ENCODE measurements at places on chromosomes 2 and 18.

- no peak for DNase-seq
These were observed 563.4 kb downstream of the XIRP2 start for GRCh38 chr2:167451496-167452289.

GRCh38 chr2:28071221-28071620 is 180.7 kb downstream of the BABAM2 start:
- no peak for DNase-seq

- no peak for DNase-seq
These were observed 100.2 kb downstream of the SH3RF3 start for GRCh38 chr2:109229094-109229675.

GRCh38 chr2:120423167-120423943 is 77.4 kb downstream of the INHBB start:
- DNase-seq, result no peak

DNA sequence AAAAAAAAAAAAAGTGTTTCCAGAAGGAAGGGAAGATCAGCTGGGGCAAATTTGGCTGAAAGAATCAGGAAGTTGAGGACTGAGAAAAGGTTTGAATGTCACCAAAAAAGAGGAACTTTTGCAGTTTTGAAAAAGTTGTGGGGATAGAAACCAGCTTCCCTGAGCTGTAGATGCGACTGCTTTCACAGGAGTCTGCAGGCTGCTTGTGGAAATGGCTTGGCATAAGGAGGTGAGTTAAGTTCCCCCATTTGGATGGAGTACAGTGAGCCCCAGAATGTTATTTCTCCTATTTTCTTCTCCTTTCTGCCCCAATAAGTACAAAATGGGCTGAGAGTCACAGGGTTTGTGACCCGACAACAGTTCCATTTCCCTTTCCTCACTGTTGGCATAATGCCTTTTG is 16.5 kb upstream of the ME2 start:
- DNase-seq, result no peak

DNA sequence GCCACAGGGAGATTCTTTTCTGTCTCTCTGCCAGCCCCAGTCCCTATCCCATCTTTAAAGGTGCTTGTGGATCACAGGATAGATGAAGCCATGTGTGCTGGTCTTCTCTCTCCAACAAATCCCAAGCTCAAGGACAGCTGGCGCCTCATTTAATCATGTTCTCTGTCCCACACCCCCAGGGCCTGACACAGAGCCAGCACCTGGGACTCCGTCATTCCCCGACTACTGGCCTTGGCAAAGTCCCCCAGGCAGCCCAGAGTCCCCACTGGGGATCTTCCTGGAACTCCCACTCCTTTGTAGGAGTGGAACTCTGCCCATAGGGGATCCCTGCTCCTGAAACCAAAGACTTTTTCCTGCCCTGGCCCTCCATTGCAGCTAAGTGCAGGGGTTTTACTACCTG is 60.8 kb downstream of the MTHFD2 start:
- DNase-seq, result no peak

- DNase-seq, result no peak
These were observed 5.0 kb upstream of the GYPC start for GRCh38 chr2:126650994-126651393.

DNA sequence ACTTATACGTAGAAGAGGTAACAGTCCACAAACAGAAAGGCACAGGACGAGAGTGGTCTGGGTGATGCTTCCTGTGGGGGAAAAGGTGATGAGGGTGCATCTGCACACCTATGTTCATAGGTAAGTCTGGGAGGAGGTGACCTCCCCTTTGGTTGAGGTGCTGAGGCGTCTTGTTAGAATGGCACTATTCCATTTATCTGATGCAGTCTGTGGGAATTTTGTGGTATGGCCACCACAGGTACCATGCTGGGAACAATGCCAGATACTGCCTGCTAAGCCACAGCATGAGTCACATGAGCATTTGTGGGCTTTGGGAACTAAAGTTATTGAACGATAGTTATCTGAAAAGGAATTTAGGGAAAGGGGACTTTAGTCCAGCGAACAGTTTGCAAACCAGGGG is 27.9 kb downstream of the IL37 start:
- DNase-seq, result no peak

DNA sequence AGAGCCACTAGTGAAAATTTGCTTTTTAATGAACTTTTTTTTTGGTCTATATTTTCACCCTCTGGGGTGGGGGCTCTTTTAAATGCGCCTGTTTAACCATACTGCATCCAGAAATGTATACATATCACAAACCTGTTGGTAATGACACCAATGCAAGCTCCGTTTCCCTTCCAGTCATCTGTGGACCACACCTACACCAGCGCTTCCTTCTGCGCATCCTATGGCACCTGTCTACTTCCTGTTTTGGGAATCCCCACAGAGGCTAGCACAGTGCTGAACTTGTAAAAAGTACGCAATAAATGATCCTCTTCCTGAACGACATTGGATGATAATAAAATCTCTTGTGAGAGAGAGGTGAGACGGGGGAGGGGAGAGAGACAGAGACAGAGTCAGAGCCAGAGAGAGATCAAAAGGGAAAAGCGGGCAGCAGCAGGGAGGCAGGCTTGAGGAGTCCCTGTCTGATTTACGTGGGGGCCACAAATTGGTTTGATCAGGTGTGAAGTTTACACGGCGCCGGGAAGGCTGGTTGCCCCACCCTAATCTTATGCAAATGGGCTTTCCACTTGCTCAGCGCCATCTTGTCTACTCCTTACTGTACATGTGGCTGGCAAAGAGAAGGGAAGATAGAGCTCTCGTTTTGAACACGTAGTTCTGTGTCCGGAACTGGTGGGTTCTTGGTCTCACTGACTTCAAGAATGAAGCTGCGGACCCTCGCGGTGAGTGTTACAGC is 38.1 kb upstream of the SLC38A11 start:
- DNase-seq, result no peak

- DNase-seq, result no peak
These were observed 1.2 kb downstream of the SLC35F5 start for GRCh38 chr2:113755035-113755834.

DNA sequence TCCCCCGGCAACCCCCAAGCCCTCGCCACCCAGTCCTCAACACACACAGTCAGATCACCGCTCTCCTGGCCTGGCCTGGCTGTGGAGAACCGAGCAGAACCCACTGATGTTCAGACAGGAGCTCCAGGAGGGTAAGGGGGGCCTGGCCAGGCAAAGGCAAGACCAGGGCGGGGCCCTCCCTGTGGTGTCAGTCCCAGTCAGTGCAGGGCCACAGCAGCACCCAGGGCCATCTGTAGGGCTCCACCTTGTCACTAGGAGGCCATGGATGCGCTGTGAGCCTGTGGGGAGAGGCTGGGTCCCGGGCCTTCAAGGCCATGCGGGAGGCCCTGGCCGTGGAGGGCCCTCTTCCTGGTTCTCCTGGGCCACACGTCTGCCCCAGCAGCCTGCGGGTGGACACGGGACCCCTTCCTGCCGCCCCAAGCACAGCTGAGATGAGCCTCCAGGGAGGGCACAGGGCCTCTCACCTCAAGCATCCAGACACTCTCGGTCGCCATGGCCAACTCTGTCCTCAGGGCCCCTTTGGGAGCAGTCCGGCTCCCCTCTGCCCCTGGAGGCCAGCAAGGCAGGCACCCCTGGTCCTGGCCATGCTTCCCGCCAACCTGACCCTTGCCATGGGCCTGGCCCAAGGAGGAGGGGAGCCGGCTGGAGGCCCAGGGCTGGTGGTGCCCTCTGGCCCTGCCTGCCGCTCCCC is 2.0 kb downstream of the ANO7 start:
- DNase-seq, result no peak

- DNase-seq, result no peak
These were observed 34.5 kb downstream of the BCL2 start for GRCh38 chr18:63284827-63285733.

GRCh38 chr2:217793566-217794132 is 209.1 kb downstream of the TNS1 start:
- DNase-seq, result no peak

- no peak for DNase-seq
These were observed 57.1 kb downstream of the TRABD2A start for GRCh38 chr2:84823788-84824187.

DNA sequence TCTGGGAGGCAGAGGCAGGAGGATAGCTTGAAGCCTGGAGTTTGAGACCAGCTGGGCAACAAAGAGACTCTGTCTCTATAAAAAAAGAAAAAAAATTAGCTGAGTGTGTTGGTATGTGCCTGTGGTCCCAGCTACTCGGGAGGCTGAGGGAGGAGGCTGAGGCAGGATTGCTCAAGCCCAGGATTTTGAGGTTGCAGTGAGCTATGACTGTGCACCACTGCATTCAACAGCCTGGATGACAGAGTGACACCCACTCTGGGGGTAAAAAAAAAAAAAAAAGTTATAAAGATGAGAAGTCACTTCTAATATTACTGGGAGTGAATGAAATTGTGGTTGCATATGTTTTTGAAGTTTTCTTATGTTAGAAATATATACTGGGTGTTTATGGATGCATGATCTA is 71.6 kb downstream of the C2orf74 start:
- no peak for DNase-seq

DNA sequence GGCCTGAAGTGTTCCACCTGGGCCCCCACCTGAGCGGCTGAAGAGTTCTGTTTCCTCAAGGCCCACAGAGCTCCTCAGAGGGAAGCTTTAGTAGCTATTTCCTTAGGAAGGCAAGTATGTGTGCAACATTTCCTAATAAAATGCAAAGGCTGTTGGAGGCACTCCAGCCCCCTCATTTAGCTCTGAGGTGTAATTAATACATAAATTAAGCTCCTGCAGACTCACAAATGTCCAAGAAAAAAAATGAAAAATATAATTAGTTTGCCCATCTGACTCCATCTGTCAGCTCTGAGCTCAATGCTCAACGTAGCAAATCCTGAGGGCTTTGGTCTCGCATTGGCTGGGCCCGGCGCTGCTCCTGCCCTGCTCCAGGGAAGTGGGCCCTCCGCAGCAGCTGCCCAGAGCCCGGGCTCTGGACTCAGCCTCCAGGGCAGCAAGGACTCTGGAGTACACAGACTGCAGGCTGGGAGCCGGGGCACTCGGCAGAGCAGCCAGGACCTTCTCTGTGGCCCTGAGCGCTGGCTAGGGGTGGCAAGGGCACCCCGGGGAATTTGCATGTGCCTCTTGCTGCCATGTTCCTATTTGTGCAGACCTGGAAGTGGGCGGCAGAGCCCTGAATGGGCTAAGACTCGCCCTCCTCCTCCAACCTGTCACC is 23.4 kb upstream of the C1QL2 start:
- no peak for DNase-seq

DNA sequence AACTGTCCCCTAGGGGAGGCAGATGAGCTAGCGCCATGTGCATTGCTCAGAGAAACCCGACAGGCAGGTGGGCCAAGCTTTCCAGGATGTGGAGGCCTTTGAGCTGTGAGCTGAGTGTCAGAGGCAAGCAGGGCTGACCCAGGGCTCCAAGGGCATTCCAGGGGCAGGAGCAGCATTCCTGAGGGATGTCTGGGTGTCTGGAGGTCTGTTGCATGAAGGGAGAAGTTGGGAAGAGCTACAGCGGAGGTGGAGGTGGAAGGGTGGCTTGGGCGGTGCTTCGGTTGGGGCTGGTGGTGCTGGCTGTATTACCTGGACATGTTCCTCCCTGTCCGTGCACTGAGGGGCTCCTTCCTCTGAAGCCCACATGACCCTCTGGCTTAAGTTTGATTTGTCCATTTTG is 102.8 kb downstream of the RNF144A start:
- no peak for DNase-seq

DNA sequence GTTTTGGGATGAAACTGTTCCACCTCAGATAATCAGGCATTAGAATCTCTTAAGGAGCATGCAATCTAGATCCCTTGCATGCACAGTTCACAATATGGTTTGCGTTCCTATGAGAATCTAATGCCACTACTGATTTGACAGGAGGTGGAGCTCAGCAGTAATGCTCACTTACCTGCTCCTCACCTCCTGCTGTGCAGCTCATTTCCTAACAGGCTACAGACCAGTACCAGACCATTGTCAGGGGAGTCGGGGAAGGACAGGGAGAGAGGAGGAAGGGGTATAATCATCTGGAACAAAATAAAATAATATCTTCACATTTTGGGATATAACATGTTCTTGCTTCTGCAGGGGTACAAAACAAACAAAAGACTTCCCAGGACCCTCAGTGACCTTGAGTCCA is 532.0 kb upstream of the FSHR start:
- DNase-seq, result no peak

Data from activated gamma-delta T cell treated with anti-CD3 and anti-CD28 coated beads, Interleukin-2, amount 50 U/mL, for 16 hours (primary cell).